ENCODE measurements at places on chromosomes 5 and 9.

- no peaks in the 10 kb centered on the region for H3K4me1 ChIP-seq
- H3K4me3 ChIP-seq = no peak overlapping the region
- H3K27me3 ChIP-seq = peaks cover 26% of the 10 kb centered on the region
These were observed 3.2 kb upstream of the FBLL1 start for GRCh38 chr5:168525856-168526255.

DNA sequence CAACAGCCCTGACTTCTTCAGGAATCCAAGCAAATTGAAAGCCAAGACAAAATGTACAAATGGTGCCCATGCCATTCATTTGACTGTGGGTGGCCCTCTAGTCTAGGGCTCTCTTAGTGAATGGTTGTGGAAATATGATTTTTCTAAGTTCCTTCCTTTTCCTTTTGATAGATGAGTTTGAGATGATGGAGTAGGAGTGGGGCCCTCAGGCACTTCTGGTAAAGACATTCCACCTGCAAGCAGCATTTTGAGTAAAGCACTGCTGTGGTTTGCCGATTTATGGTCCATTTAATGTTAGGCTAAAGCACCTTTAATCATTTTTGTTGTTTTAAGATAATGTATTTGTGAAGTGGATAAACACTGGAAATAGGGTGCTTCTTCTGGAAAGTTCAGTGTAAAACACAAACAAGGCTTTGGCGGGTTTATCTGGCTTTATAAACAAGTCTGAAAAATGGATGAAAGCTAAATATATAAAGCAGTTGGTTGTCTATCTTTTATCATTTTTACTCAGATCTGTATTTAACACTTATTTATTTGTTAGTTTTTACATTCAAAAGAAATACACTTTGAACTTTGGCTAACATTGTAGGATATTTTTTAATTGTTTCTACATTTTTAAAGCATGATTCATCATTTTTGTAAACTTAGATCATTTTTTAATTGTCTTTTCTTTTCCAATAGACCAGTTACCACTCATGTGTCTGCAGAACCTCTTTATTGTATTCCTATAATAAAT is 213.5 kb downstream of the PJA2 start:
- H3K36me3 ChIP-seq = no peaks in the 10 kb centered on the region
- no peak for DNase-seq
- H3K27me3 ChIP-seq = no peaks in the 10 kb centered on the region
- no peak overlapping the region for H3K27ac ChIP-seq
- H3K4me1 ChIP-seq = peaks cover 2% of the 10 kb centered on the region
- no peak overlapping the region for H3K4me3 ChIP-seq

GRCh38 chr9:90774071-90774470 is 27.5 kb upstream of the SYK start:
- H3K36me3 ChIP-seq = no peaks in the 10 kb centered on the region
- H3K27ac ChIP-seq = no peak overlapping the region
- no peaks in the 10 kb centered on the region for H3K4me1 ChIP-seq
- H3K27me3 ChIP-seq = no peaks in the 10 kb centered on the region
- no peak for DNase-seq

GRCh38 chr9:137205126-137206069 is at the start of the genes NDOR1 and TMEM203:
NDOR1 (plus strand) TSS chr9:137205700; CDS start chr9:137205778, 78 bp downstream.
TMEM203 (minus strand) TSS chr9:137205648; CDS start chr9:137205414, 234 bp downstream.
- H3K4me3 ChIP-seq = peak within 1 kb of the TSS; percentile 88
- H3K4me1 ChIP-seq = peaks cover 30% of the 10 kb centered on the region
- H3K27ac ChIP-seq = peak within 1 kb of the TSS; percentile 72
- DNase-seq = peak; percentile 100

Data from osteoblast (primary cell).